ENCODE measurements at places on chromosomes 3 and 15. TPM values are rescaled to one million over a fixed set of nuclear protein-coding genes. Genes with fewer than 3 reads are reported as not detected.

GRCh38 chr15:72237029-72237852, 6.3 kb upstream of the PKM start:
- DNase-seq = peak; percentile 55

DNA sequence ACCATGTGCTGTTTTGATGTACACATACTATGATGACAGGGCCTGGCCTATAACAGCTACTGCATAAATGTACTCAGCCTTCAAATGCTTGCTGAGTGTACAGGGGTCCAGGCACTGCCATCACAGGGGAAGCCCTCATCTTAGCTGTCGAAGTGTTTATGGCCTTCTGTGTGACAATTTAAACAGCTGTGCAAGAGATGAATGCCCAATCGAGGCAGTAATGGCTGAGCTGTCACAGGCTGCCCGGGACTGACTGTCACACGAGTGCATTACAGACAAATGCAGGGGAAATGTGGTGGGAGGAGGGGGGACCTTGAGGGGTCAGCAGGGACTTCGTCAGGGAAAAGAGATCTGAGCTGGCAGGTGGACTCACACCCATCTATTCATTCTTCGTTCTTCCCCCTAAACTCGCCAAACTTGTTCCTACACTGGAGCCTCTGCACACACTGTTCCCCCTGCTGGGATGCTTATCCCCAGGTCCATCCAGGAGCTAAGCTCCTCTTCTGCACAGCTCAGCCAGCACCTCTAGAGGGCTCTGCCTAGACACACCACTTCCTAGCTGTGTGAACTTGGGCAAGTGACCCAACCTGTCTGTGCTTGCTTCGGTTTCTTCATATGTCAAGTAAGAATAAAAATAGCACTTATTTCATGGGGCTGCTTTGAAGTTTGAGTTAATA, 156.2 kb upstream of the IQSEC1 start:
- no peak for DNase-seq

DNA sequence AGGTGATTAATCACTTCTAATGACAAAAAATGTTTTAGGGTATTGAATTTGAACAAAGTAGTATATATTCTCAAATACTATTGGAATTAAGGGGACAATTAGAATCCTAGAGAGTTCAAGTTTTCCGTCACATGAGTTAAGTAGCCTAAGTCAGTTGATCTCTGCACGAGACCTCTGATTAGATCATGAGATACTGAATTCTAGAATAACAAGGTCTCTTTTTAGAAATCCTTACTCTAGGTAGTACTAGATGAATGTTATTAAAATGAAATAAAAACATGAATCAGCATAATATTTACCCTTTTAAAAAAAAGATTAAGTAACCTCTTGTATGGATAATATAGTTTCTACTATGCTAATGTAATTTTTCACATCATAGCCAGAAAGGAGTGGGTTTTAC, 43.4 kb downstream of the MYO5A start:
- no peak for DNase-seq

GRCh38 chr3:54641226-54642014, 286.4 kb downstream of the LRTM1 start:
- no peak for DNase-seq

DNA sequence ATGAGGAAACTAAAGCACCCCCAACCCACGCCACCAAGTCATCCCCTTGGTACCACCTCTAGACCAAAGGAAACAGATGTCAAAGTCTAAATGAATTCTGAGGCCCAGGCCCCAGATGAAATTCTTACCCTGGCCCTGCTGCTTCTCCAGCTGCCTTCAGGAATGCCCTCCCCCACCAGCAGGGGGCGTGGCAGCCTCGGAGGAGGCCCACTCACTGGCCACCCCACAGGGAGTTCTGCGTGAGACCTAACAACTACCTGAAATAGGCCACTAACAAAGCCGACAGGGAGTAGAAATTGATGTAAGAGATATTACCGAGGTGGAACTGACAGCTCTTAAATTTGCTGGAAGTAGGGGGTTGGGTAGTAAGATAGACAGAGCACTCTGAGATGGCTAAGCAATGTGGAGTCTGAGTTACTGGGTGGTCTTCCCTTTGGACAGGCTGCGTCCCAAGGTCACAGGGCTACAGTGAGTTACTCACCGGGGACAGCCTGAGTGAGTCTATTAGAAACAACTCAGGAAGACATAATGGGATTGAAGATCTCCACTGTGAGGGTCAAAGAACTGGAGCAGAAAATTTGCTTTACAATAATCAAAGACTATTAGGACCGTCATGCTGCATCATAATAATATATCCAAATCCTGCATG, 240.7 kb downstream of the SHOX2 start:
- DNase-seq = peak; percentile 61

DNA sequence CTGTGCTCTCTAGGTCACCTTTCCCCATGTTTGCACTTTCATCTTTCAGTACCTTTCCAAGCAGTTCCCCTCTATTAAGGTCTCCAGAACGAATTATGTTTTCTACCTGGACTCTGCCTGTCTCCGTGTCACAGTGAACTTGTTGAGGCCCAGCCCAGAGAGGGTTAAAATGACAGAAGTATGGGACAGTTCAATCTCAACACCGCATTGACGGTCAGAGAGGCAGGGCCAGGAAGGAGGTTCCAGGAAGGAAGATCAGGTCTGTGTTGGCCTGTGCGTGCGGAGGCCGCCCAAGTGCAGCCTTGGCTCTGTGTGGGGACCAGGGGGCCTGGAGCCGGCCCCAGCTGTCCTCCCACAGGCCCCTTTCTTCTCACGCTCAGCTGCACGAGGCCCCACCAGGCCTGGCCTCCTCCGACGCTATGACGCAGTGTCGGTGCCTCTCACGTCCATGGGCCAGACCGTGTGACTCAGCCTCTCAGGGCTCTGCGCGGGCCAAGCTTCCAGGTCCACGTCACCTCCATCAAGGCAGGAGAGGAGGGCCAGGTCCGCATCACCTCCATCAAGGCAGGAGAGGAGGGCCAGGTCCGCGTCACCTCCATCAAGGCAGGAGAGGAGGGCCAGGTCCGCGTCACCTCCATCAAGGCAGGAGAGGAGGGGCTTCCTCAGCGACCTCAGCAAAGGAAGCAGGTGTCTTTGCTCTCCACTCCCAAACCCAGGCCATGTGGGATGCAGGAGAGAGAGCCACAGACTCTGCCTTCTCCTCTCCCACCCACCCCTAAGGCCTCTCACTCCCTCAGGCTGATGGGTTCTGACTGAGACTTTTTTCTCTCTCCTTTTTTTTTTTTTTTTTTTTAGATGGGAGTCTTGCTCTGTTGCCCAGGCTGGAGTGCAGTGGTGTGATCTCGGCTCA, 83.1 kb downstream of the CPN2 start:
- no peak for DNase-seq

DNA sequence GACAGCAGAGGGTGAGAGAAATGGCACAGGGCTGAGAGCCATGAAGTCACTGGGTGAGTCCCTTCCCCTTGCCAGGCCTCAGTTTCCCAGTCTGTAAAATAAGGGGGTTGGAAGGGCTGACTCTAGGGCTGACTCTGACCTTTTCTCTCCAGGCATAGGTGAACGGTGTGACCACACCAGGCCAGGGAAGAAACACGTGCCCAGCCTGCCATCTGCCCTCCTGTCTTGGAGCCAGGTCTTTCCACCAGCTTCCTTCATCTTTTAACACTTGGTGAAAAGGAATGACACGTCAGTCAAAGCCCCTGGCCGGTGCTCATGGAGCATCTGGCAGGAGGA, 74.4 kb downstream of the CPN2 start:
- no peak for DNase-seq

The CLDN1 gene
- not detected for total RNA-seq

DNA sequence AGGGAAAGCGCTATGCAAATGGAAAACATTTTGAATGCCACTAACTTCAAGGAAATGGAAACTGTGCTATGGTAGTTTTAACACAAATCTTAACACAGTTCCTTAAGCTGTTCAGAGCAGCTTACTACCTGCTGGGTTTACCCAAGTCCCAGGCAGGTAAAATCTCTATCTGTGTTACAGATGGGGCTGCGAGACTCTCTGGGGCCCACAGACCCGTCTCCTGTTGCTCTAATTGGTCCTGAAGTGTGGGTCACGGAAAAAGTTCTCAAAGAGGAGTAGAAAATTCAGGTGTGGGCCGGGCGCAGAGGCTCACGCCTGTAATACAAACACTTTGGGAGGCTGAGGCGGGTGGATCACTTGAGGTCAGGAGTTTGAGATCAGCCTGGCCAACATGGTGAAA, 16.9 kb upstream of the ZFYVE19 start:
- DNase-seq = no peak

The RARRES1 gene
- not detected for total RNA-seq

DNA sequence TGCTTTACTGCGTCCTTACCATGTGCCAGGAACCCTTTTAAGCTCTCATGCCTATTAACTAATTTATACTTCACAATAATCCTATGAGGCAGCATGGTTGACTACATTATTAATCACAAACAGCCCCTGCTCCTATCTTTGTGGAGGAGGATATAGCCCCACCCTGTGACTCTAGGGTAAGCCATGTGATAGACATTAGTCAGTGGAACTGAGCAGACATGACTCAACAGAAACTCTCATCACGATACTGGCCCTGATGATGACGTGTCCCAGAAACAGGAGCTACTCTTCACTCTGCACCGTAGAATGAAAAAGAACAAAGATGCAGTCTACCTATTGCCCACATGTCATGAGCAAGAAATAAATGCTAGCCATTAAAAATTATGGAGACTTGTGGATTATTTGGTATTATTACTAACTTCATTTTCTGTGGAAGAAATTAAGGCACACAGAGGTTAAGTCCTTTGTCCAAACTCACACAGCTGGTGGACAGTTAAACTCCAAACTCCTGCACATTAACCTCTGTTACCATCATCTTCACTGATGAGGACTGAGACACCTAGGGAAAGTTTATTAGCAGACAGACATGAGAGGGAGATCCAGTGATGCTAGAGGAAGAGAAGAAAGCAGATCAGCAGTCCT, 51.2 kb downstream of the CFAP20DC start:
- no peak for DNase-seq

The CCR9 gene
- 21.6 TPM for total RNA-seq

GRCh38 chr3:18481946-18482548, 56.9 kb upstream of the SATB1 start:
- no peak for DNase-seq

- peak; percentile 73 for DNase-seq
Observed at GRCh38 chr3:113051302-113051711, 60.5 kb downstream of the GTPBP8 start.

DNA sequence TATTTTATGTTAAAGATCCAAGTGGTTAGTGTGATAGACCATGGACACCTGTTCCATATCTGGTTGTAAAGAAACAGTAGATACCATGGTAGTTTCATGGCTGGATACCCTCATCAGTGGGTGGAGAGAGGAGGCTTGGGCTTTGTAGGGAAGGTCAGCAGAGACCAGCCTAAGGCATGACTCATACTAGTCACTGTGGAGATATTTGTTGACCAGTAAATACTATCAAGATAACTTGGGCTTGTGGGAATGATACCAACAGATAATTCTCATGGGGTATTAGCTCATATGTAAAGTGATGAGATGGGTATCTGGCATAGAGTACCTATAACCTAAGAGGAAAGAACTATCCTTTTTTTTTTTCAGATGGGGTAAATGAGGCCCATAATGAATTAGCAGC, 354.5 kb downstream of the CACNA2D3 start:
- no peak for DNase-seq

DNA sequence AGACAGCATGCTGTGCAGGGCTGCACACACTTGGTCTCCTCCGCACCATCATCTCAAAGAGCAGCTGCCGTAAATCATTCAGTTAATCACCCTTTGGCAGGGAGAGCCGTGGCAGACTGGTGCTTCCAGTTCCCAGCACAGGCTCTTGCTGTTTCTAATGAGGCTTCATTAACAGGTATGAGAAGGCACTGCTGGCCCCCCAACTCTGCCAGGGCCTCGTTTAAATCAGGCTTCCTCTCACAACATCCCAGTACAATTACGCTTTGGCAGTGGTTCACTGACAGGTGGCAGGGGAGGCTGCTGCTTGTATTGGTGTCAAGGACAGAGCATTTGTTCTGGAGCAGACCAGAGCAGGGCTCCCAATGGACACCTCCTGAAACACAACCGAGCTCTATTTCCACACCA, 77.1 kb downstream of the BFSP2 start:
- DNase-seq = no peak

The NANOGP8 gene
- not detected for total RNA-seq

The MAP3K13 gene
- total RNA-seq = 11.4 TPM

The PAK6 gene
- total RNA-seq = 0.91 TPM

The CRYBG3 gene
- total RNA-seq = 5.3 TPM

DNA sequence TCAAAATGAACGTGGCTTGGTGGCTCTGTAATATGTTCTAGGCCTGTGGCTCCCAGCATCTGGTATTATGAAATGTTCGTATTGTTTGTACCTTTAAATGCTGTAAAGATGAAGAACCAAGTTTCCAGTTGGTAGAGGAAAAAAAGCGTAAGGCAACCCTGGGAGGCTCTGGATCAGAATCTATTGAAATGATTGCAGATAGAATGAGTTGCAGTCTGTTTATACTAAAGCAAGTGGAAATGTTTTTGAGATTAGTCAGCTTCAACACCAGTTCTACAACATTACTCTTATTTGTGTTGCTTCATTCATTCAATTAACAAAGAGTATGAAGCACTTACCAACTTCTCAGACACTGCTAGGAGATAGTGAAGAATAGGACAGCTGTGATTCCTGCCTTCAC, 5.3 kb downstream of the ARL6IP5 start:
- no peak for DNase-seq

The AGBL1 gene
- not detected for total RNA-seq

The CIB2 gene
- total RNA-seq = 0.88 TPM

GRCh38 chr15:60633426-60633968, 154.6 kb upstream of the ICE2 start:
- no peak for DNase-seq

DNA sequence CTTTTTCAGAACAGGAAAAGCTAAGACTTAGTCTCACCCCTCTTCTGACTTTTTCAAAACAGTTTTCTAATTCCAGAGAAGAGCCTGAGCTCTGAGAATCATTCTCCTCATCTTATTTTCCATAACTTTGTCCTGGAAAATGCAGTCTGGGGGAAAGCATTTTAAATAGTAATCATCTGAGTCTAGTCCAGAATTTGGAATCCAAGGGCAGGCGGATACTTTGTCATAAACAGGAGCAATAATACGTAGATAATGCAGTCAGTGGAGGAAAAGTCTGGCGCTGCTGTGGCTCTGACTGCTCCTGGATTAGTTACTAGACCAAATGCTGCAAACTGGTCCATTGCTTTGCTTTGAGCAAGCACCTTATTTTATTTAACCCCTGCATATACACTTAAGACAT, 285.0 kb downstream of the THSD4 start:
- DNase-seq = no peak

GRCh38 chr3:9994086-9994844, 7.6 kb upstream of the EMC3 start:
- no peak for DNase-seq

The PLSCR5 gene
- total RNA-seq = not detected

DNA sequence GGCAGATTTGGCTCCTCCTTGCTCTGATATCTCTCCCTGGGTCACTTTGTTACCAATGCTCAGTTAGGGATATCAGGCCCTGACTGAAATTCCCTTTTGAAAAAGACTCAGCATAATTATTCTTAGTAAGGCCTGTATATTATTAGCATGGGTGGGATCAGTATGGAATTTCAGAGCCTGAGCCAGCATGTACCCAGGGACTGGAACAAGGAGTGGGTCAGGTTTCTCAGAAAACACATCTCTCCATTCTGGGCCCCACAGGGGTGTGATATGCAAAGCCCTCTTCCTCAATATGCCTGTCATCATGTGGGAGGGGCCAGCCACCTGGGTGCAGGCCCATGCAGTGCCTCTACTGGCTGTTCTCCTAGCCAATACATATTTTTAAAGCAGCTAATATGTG, 423.2 kb downstream of the EPHB1 start:
- DNase-seq = no peak

The ARIH2 gene
- total RNA-seq = 118 TPM

The ARGFX gene
- not detected for total RNA-seq

GRCh38 chr3:172749230-172749965, 1.1 kb upstream of the ECT2 start:
- no peak for DNase-seq
